ENCODE measurements at places on chromosomes 7 and 10.

GRCh38 chr7:142329062-142329790 is 71.4 kb upstream of the PRSS58 start:
- no peak for DNase-seq

- no peak for DNase-seq
Observed at GRCh38 chr10:94194256-94194655, 168.5 kb downstream of the NOC3L start.

GRCh38 chr10:51106311-51106945 is 32.1 kb downstream of the PRKG1 start:
- DNase-seq: no peak

DNA sequence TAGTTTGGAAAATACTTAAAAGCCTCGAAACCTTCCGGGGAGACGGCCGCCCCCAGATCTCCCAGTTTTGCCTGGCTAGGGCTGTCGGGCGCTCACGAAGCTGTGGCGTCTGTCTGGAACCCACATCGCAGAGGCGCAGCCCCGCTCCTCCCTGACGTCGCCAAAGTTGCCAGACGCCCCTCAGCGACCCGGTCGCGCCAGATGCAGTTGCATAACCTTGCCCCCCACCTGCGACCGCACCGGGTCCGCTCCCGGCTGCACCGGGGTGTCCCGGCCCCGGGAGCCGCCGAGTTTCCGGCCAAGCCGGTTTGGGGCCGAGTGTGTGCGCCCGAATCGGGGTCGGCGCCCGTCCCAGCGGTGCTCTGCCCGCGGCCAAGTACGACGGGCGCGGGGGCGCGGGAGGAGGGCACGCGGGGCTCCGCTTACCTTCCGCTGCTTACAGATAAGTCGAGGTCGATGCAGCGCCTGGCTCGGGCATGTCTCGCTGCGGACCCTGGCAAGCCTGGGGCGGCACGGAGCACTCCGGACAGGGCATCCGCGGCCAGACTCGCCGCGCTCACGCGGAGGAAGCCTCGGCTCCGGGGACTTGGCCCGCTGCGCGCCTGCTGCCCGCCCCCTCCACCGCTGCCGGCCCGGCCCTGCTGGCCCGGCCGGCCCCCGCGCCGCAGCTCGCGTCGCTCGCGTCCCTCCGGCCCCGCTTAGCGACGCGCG is 665 bp downstream of the INSYN2A start:
- DNase-seq: no peak

- DNase-seq: no peak
Observed at GRCh38 chr7:36036590-36036989, 116.5 kb upstream of the EEPD1 start.

DNA sequence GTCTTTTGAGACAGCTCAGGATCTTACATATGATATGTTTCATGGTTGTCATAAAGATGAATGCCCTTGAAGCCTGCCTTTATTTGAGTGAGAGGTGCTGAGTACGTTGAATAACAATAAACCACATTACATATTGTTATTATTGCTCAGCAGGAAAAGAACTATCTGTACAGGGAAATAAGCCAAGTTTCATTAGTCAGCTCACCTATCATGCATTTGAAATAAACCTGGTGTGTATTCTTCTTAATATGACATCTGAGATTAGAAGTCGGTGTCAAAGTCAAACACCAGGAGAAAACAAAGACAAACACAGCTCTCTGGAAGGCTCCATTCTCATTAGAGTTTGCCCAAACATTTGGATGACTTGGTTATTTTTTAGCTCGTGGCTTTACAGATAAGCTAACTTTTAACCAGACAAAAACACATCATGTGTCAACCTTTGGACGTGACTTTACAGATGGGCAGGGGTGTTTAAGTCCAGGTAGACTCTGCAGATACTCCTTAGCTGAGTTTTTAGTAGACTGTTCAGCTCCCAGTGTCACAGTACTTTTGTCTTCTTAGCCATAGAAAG is 71.2 kb upstream of the AOAH start:
- DNase-seq: no peak

DNA sequence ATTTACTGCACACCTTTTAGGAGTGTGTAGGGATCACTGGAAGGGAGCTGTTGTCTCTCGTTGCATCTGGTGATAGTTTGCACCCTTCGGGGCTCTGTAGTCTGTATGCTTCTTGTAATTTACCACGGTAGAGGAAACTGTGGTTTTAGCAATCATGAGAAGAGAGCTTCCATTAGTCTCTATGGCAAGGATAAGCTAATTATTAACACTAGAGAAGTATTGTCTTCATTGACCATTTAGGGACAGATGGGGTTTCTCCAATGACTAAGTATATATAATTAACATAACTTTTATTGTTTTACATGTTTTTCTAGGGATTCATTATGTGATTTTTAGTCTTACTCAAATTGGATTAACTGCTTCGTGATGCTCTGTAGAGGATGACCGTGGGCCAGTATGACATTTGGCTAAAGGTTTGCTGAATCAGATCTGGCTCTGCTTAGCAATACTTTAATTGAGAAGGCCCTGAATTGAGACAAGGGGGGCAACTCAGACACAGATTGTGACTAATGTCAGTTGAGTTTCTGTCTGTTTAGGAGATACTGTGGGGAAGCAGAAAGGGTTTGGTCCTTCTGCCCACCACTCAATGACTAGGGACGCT is 8.7 kb downstream of the SLC18A2 start:
- DNase-seq: no peak

- no peak for DNase-seq
Observed at GRCh38 chr10:88288320-88289059, 294.6 kb downstream of the RNLS start.

GRCh38 chr7:17194656-17195055 is 103.8 kb upstream of the AHR start:
- DNase-seq: no peak

- no peak for DNase-seq
Observed at GRCh38 chr10:114279289-114279688, 40.2 kb downstream of the VWA2 start.

DNA sequence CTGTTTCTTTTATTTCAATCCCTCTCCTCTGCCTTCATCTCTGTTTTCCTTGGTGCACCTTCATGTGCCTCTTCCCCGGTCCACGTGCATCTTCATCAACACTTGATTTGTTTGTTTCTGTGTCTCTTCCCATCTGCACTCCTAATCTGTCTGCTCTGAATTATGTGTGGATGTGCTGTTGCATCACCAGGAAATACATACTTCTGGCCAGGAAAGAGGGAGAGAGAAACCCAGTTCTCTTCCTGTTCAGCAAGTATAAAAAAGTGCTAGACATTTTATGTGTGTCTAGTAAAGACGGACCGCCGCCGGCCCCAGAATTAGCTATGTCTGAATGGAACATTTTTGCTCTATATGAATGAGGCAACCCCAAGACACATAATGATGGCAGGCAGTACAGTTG is 93.8 kb downstream of the CALD1 start:
- DNase-seq: no peak

DNA sequence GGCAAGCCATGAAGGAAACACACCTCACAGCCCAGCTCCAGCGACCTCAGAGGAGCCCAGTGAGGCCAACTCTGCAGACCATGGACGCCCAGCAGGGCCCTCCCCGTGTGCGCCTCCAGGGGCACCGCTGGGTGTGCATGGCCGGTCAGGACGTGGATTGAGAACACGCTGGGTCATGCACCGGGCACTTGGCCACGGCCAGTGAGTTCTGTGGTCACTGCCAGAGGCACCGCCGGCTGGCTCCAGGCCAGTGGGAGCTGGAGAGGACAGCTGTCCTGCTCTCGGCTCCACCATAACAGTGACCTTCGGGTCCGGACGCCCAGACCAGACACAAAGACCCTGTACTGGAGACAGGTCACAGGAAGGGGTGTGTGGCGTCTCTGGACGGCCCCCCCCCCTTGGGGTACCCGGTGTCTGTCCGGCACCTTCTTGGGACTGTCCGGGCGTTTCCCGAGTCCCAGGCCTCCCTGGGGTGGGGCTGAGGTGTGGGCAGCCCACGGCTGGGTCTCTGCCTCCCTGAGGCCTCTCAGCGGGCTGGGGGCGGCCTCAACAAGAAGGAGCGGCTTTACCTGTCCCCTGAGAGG is 50.4 kb upstream of the NKX6-2 start:
- no peak for DNase-seq

- DNase-seq: no peak
Observed at GRCh38 chr10:70432101-70432500, 9.4 kb downstream of the NODAL start.

- DNase-seq: no peak
Observed at GRCh38 chr7:76095908-76096307, 48.0 kb downstream of the MDH2 start.

GRCh38 chr7:136911344-136911743 is 42.9 kb downstream of the CHRM2 start:
- DNase-seq: no peak

GRCh38 chr10:62856021-62856420 is 39.9 kb upstream of the EGR2 start:
- DNase-seq: no peak

- DNase-seq: no peak
Observed at GRCh38 chr10:62794306-62794705, 10.2 kb upstream of the ADO start.

DNA sequence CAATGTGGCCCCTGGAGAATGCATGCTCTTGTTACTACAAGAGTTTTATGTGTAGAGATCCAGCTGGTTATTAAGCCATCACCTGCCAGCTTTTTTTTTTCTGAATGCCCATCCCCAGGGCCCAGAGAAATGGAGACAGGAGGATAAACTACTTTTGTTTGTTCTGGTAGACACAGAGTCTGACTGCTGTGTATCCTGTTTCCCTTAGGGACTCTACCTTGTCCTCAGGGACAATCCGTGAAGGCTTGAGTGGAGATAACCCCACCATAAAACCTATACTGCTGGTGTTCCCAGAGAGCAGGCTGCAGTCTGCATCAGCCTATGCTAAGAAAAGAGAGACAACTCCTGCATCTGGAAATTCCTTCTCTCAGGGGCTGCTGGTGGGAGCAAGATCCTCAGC is at the start of gene OR2A5:
Gene OR2A5, plus strand, starts transcription at position 301 of the 400 bp plus-strand sequence. CDS start 1,454 bp downstream, outside the sequence.
- no peak for DNase-seq

DNA sequence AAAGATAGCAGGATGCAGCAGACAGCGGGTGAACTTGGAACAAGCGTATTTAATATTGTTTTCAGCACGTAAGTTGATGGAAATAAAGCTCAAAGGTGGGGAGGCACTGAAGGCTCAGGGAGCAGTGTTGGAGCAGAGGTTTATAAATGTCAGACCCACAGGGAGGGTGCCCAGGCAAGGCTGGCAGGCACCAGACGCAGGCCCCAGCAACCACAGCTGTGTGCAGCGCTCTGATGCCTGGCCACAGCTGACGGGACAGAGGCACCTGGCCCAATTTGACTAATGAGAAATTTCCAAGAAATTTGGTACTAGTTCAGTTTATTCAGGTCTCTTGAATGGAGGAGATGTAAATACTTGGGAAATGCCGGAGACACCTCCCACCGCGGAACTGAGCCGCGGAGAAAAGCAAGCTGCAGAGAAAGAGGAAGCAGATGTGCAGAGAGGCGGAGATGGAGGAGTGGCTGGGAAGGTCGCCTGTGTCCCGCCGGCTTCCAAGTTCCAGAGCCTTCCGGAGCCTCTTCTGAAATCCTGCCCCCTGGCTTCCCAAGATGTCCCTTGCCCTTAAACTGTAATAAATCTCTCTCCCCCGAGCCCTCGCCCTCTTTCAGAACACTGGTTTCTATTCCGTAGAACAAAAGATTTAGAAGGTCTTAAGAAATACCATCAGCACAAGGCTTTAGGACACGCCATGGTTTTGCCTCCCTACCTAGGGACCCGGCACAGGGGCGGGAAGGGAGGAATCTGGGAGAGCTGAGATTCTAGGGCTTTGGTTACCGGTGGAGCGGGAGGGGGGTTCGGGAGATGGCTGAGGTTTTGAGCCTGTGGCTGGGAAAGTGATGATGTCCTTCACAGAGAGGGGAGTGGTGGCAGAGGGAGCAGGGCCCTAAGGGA is 38.4 kb upstream of the PLXNA4 start:
- peak; percentile 28 for DNase-seq

- DNase-seq: no peak
Observed at GRCh38 chr10:34826857-34827766, 12.0 kb upstream of the PARD3 start.

DNA sequence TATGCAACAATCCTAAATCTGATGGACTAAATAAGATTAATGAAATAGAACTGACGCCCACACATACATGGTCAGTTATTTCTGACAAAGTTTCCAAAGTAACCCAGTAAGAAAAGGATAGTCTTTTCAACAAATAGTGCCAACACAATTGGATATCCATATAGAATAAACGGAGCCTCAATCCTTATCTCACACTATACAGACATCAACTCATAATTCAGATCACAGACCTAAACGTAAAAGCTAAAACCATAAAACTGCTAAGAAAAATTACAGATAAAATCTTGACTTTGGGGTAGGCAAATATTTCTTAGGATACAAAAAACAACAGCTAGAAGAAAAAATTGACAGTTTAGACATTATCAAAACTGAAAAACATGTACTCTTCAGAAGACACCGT is 8.5 kb downstream of the CACUL1 start:
- DNase-seq: no peak

DNA sequence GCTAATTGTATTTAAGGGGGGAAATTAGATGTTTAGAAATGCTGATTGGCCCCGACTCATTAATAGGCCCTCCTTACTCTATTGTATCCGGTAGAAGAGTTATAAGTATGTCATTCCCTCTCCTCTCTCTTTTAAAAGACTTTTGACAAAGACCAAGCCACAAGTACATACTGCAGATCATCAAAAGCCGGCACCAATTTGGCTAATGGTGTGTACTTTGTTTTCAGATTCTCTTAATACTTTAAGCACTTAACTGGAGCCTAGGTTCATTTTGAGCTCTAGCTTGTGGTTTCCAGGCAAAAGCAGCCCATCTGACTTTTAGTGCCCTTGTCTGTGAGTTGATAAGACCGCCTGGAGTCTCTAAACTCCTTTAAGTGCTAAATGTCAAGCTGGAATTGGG is 210.0 kb upstream of the LYZL1 start:
- no peak for DNase-seq

DNA sequence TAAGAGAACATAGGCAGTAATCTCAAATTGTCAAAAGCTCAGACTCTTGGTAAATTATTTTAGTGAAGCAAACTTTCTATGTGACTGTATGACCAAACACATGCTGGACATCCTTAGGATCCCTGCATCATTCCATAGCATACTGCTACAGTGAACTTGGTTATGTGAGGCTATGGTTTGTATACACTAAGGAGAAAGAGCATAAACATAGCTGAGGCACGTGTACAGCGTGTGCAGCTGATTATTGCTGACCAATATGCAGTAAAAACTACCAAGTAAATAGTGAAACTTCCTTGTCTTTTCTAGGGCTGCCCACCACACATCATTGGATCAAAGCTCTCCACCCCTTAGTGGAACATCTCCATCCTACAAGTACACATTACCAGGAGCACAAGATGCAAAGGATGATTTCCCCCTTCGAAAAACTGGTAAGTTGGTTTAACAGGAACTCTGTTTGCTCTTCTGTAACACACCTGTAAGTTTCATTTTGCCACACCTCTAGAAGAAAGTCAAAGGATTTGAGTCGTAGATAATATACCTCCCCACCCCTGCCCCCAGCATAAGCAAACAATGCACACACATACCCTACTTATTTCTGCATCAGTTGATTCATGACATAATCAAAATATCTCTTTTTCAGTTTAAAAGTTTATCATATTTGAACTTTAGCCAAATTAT is 98.2 kb downstream of the HDAC9 start:
- DNase-seq: no peak

- no peak for DNase-seq
Observed at GRCh38 chr10:12897278-12897677, 104.2 kb downstream of the CCDC3 start.

- no peak for DNase-seq
Observed at GRCh38 chr7:139600306-139600705, 76.8 kb downstream of the CLEC2L start.

GRCh38 chr10:11165591-11166543 is 148.2 kb downstream of the CELF2 start:
- peak; percentile 54 for DNase-seq

- no peak for DNase-seq
Observed at GRCh38 chr10:103440416-103440815, 11.8 kb downstream of the CALHM2 start.

GRCh38 chr10:60985951-60986350 is 42.0 kb upstream of the RHOBTB1 start:
- DNase-seq: no peak
